ENCODE measurements at places on chromosomes 6 and 20.

DNA sequence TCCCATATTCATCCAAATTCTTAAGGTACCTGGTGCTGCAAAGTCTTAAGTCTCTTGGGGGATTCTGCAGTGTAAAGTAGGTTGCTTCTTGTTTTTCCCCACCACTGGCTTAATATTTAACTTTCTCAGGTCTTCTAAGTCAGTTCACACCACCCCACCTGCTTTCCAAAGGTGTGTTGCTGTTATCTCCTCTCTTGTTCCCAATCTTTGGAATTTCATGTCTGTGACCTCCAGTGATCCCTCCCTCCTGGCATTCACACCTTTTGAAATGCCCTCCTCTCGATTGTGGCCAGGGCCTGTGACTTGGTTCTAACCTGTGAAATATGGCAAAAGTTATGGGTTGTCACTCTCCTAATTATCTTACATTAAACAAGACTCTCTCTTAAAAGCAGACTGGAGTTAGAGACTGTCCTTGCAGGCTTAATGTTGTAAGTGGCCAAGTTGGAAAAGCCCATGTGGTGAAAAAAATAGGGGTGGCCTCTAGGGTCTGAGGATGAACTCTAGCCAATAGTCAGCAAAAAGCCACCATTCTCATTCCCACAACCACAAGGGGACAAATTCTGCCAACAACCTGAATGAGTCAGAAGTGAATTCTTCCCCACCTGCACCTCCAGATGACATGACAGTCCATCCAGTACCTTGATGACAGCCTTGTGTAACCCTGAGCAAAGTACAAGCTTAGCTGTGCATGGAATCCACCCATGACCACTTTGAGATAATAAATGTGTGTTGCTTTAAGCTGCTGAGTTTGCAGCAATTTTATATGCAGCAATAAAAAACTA is 45.1 kb downstream of the ADGRF1 start:
- no peak for DNase-seq

GRCh38 chr6:122878796-122879195 is 89.7 kb downstream of the SMPDL3A start:
- no peak for DNase-seq

GRCh38 chr6:168863467-168863866 is 390.2 kb downstream of the THBS2 start:
- no peak for DNase-seq

DNA sequence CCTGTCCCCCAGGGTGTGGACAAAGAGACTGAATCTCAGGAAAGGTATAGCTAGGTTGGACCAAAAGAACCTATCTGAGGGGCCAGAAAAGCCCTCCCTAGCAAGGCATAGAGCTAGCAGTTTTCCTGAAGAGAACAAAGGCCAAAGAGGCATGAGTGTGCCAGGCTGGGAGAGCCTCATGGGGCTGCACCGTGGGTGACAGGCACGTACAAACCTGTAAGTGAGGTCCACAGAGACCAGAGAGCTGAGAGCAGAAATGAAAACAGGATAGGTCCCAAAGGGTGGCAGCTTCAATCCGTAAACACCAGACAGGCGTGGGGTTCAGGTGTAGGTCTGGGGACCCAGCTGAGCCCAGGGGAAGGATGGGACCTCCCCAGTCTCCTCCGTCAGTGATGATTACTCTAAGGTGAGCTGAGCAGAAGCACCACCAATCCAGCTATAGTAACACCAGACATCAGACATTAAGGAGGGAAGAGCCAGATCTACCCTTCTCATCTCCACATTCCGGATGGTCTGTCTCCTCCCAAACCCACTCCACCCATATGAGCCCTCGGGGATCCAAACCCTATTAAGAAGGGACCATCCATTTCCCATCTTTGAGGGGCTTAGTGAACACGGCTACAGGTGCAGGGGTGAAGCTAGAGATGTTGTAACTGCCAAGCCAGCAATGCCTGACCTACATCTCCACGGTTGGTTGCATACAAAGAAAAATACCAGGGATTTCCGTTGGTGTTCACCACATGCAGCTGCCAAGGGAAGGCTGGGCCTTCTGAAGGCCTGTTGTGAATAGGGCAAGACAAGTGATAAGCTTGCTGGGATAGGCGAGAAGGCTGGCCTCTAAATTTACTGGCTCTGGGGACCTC is 38.3 kb downstream of the BCL2L1 start:
- no peak for DNase-seq

DNA sequence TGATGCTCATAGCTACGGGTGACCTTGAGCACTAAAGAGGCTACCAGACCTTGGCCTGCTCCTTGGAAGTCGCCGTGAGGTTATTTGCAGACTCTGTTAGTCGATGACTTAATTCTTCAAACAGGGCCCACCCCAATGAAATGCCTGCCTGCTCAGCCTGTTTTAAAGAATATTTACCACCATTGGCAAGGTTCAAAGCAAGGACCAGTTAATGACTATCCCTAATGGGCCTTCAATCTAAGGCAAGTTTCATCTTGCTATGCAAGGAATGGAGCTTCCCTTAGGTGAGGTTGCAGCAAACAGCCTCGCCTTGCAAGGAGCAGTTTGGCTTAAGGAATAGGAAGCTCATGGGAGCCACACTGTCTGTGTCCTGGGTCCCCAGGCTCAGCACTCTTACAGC is 22.9 kb upstream of the SPO11 start:
- DNase-seq: no peak

DNA sequence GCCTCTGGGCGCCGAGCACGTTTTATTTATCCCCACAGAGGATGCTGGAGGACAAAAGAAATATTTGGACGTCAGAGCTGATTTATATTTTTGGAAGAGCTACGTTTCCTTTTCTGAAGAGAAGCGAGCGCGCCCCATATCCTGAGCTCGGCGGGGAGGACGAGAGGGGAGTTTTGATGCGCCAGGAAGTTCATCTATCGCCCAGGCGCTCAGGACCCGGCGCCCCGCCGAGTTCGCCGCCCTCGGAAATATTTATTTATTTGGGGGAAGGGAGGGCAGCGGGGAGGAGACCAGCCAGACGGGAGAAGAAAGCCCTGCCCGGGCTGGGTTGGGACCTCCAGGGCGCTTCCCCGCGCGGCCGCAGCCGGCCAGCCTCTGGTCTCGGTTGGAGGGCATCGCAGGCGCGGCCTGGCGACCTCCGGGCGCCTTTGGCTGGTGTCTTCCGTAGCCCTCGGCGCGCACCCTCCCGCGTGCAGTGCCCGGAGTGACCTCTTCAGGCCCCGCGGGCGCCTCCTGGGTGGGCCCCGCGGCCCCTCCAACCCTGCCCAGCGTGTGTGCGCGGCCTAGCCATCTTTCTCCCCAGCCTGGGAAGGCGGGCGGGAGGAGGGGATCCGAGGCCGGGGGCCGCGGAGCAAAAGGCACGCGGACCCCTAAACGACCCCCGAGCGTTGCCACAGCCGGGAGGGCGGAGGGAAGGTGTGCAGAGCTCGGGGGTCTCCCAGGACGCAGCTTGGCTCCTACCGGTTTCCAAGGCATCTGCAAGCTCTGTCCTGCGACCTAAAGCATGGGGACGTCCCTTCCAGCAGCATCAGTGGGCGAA is 5.4 kb upstream of the FOXF2 start:
- DNase-seq: no peak

GRCh38 chr6:31158863-31159855 is 770 bp downstream of the TCF19 start:
- DNase-seq: no peak

DNA sequence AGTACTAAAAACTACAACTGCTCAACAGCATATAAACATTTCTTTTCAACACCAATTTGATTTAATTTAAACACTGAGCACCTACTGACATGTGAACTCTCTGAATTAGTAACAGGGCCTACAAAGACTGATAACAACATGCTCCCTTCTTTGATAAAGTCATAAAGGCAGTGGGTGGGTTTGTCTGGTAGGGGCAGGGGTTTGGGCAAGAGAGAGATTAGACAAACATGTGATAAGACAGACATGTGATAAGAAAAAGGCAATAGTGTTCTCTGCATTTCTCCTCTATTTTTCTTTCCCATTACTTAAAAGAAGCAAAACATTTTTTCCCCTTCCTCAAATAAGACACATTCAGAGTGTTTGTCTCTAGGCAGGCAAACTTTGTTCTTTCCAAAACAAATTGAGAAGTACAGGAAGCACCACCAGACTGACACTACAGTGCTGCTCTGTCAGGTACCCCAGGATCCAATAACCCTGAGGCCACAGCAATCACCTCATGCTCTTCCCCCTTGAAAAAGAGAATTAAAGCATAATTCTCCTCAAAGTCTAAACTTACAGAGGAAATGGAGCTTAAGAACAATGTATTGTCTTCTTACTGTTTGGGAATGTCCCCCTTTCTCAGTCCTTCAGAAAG is 11.9 kb downstream of the C6orf52 start:
- DNase-seq: no peak

DNA sequence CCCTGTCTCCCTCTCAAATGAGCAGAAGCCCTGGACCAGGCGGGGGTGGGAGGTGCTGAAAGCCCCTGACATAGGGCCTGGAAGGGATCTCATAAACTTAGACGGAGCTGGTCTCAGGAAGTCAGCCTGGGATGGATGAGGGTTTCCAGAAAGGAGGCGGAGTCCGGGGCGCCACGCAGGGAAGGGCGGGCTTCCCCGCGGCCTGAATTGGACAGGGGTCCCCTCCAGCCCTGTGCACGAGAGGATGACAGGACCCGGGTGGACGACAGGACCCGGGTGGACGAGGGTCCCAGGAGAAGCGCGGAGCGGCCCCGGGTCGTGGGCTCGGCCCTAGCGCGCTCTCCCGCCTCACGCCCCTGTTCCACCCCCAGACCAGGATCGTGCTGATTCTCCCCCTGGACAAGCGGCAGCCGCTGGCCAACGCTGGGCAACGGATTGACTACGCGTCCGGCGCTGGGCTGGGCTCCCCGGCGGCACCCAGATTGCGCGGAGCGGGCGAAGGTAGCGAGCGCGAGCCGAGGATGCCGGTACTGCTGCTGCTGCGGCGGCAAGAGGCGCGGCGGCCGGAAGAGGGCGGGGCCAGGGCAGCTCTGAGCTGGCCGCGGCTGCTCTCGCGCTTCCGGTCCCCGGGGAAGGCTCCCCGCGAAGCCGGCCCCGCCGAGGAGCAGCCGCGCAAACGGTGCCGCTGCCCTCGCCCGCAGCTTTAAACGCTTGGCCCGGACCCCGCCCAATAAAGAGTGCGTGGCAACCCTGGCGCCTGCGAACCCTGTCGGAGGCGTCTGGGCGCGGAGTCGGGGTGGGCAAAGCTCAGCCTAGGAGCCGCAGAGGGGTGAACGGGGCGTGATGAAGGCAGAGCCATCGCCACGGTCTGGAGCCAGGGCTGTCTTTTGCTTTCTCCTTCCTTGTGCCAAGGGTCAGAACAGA is 1.3 kb downstream of the C20orf144 start:
- DNase-seq: peak; percentile 78

GRCh38 chr6:107304421-107305025 is 154.8 kb downstream of the PDSS2 start:
- no peak for DNase-seq
